T-helper 17 cell (primary cell): ENCODE measurements at places on chromosomes 16 and 17. TPM values are rescaled to one million over a fixed set of nuclear protein-coding genes. Genes with fewer than 3 reads are reported as not detected.

ZNF276 gene
- 104 TPM for total RNA-seq

MYOCD gene
- total RNA-seq, result not detected

PAFAH1B1 gene
- total RNA-seq, result 165 TPM

GRCh38 chr17:65182233-65182632 is 45.1 kb downstream of the RGS9 start:
- peak overlapping the region; percentile 95 for H3K27ac ChIP-seq
- peak overlapping the region; percentile 63 for H3K4me3 ChIP-seq
- H3K4me1 ChIP-seq, result peaks cover 51% of the 10 kb centered on the region
